ENCODE measurements at places on chromosomes 12 and 14.

- peak; percentile 18 for DNase-seq
Observed at GRCh38 chr14:75470238-75470797, 42.5 kb downstream of the JDP2 start.

DNA sequence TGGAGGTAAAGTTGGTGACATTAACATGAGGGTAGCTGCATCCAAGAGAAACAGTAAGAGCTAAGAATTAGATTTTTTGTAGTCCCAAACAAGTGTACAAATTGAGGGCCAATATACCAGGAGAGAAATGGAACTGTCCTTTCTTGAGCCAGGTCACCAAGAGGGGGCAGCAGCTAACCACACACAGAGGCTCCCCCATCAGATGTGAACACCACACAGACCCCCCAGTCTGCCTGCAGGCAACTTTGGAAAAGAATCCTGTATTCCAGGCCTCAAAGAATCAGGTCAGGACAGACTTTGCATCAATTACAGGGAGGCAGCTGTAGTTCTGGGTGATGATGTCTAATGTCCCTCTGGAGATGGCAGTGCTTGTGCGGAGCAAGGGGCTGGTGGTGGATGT lies 77.9 kb downstream of the SPTB start:
- no peak for DNase-seq

GRCh38 chr12:19482551-19483109 lies 43.3 kb downstream of the AEBP2 start:
- DNase-seq: no peak

GRCh38 chr12:26001530-26001929 lies 43.0 kb downstream of the RASSF8 start:
- DNase-seq: no peak

DNA sequence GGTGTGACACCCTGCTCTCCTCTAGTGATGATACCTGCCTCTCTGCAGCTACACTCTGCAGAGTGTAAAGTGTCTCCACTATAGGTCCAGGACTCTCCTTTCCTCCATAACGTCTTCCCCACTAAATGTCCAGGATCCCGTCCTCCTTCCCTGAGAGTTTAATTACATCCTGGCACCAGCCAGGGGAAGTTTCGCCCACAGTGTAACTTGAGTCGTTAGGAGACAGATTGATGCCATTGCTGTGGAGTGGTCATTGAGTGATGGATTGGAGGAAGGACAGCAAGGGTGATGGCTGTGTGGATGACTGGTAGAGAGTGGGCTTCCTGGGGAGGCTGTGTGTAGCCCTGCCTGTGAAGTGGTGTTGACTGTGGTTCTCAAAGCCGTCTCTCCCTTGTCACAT lies 84.0 kb upstream of the TMEM132D start:
- no peak for DNase-seq

GRCh38 chr14:95195031-95195430 lies 37.7 kb upstream of the DICER1 start:
- DNase-seq: no peak

DNA sequence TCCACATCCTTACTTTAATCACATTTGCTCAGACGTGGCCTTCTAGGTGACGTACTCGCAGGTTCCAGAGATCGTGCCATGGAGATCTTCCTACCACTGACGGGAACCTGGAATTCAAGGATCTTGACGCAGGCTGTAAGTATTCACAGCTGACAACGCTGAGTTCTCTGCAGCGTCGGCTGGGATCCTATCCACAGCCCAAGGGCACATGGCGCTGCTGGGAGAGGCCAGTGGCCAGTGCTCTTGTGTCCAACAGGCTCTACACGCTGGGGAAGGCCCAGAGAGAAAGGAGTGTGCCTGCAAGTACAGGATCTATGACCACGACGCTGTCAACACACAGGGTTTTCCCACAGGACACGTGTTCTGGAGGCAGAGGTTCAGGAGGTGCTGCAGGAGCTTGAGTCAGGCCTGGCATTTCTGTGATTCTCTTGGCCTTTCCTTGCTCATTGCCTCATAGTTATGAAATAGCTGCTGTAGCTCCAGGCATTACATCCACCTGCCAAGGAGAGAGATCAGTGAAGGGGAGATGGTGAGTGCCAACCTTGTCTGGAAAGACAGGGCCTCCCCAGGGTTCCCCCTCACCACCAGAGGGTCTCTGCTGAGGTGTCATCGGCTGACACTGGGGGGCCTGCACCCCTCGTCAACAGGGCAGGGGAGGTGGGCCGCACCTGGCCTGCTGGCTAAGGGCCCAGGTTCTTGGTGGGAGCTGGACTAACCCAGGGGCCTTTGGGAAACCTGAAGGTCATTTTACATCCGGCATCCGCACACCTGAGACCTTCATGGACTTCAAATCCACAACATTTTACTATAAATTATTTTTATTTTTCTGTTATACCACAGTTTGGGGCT lies 21.3 kb downstream of the LRCOL1 start:
- no peak for DNase-seq

DNA sequence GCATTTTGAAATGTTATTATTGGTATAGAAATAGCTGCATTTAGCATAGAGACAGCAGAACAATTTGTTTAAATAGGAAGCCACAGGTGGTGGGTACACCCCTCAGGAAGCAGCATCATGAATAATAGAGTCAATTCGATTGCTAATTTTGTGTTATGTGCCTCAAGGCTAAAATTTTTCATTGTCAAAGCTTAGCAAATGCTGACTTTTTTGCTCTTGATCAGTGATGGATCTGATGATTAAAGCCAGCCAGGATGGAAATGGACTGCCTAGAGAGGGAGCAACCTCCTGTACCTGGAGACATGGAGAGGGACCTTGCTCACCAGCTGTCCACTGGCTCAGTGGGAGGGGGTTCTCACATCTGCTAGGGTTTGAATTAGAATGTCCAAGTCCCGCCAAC lies 4.5 kb upstream of the KRT8 start:
- no peak for DNase-seq

GRCh38 chr12:99910342-99910741 lies 74.4 kb downstream of the ANKS1B start:
- no peak for DNase-seq

DNA sequence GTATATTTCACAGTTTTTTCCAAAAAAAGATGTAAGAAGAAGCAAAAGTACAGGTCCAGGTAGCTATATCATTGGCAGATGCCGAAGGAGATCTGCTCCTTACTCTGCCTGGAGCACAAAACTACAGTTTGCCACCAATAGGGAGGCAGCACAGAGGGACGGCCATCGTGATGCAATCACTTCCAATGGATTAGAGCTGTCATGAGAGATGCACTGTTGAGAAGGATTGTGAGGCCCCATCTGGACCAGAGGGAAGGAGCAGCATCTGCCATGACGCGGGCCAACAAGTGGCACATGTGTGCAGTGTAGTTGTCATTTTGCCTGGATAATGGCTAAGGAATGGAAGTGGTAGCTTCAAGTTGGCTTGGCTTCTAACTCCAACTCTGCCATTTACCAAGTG lies 318.8 kb upstream of the FKBP4 start:
- DNase-seq: no peak

- peak; percentile 64 for DNase-seq
Observed at GRCh38 chr14:73295198-73295796, 58.0 kb downstream of the PAPLN start.

GRCh38 chr14:69373104-69373503 lies 25.0 kb downstream of the ERH start:
- peak; percentile 40 for DNase-seq

- DNase-seq: peak; percentile 57
Observed at GRCh38 chr12:124655698-124656516, 88.5 kb upstream of the NCOR2 start.

- DNase-seq: no peak
Observed at GRCh38 chr12:52054231-52054832, 3.1 kb downstream of the NR4A1 start.

- DNase-seq: no peak
Observed at GRCh38 chr14:75262641-75263040, 16.0 kb upstream of the FOS start.

- no peak for DNase-seq
Observed at GRCh38 chr12:12786351-12786705, 869 bp downstream of the APOLD1 start.

DNA sequence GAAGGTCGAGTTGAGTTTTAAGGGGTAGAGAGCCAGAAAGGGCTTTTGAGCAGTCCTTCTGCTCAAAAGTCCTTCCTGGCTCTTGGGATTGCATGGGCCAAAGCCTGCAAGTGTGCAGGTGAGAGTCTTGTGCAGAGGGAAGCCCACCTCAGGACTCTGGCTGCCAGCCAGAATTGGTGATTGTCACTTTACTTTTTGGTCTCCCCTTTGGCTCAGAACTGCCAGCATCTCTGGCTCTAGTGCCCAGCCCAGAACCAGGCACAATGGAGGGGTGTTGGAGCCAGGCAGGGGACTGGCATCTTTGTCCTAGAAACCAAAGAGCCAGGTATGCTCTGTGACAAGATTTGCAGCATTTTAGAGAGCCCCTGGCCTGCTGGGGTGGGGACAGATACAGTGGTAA lies 23.5 kb downstream of the FAM222A start:
- no peak for DNase-seq

- DNase-seq: peak; percentile 70
Observed at GRCh38 chr12:98893126-98893674, 248.1 kb downstream of the APAF1 start.

- DNase-seq: no peak
Observed at GRCh38 chr14:60204104-60204842, 39.1 kb upstream of the DHRS7 start.

GRCh38 chr12:105761075-105761474 lies 377.7 kb downstream of the NUAK1 start:
- no peak for DNase-seq

GRCh38 chr14:103434868-103435442 lies 49.7 kb downstream of the MARK3 start:
- DNase-seq: no peak

- no peak for DNase-seq
Observed at GRCh38 chr12:71737197-71737596, 17.5 kb upstream of the RAB21 start.

DNA sequence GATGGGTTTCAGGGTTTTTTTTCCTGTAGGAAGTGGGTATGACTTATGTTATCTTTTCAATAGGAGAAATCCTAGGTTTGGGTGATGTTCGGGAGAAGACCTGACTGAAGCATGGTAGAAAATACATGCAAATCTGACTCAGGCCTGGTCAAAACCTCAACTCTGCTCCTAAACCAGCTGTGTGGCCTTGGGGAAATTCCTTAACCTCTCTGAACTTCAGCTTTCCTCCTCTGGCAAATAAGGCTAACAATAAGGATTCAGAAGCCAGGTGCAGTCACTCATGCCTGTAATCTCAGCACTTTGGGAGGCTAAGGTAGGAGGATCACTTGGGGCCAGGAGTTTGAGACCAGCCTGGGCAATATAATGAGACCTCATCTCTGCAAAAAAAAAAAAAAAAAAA lies 148.5 kb downstream of the PHETA1 start:
- DNase-seq: no peak

GRCh38 chr12:18888047-18888446 lies 150.1 kb downstream of the CAPZA3 start:
- DNase-seq: no peak

- DNase-seq: peak; percentile 35
Observed at GRCh38 chr12:53538209-53538689, 31.0 kb upstream of the NPFF start.

GRCh38 chr12:24045816-24046257 lies 96.4 kb upstream of the SOX5 start:
- no peak for DNase-seq

- DNase-seq: no peak
Observed at GRCh38 chr14:63453443-63453936, 89.7 kb downstream of the PPP2R5E start.

GRCh38 chr12:98211909-98212695 lies 303.3 kb upstream of the TMPO start:
- no peak for DNase-seq

DNA sequence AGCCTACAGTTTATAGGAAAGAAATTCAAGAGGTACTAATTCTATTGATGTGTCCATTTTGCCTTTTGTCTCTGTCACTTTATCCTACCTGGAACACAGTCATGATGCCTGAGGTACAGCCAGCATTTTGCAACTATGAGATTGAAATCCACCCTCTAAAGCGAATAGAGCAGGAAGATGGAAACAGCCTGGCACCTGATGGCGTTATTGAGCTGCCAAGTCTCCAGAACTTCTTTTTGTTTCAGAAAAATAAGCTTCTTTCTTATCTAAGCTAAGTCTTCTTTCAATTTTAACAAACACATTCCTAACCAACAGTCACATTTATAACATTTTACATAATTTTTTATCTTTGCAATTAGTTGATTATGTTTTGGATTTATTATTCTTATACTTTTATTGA lies 182.1 kb downstream of the PAWR start:
- no peak for DNase-seq

GRCh38 chr14:36512585-36513003 lies 7.4 kb downstream of the NKX2-1 start:
- DNase-seq: peak; percentile 75

- no peak for DNase-seq
Observed at GRCh38 chr12:25566202-25566949, 13.3 kb upstream of the LMNTD1 start.

DNA sequence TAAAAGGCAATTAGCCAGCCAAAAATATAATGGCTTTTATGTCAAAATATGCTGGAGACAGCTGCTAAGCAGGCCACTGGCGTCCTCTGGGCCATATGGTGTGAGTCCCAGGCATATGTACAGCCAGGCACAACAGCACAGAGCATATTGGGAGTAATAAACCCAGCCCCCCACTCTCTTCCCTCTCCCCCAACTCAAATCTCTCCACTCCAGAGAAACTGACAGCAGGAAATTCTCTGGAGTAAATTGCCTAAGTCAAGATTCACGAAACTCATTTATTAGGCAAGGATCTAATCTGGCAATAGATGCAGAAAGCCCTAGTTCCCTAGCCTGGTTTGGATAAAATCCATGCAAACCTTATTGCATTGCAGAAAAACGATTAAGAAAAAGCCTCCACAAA lies 147.9 kb upstream of the SEL1L start:
- DNase-seq: peak; percentile 86

GRCh38 chr14:68747393-68747792 lies 45.5 kb downstream of the ZFP36L1 start:
- DNase-seq: no peak

- no peak for DNase-seq
Observed at GRCh38 chr14:29798811-29799210, 128.8 kb downstream of the PRKD1 start.

GRCh38 chr12:105967038-105967776 lies 171.5 kb downstream of the NUAK1 start:
- no peak for DNase-seq

- DNase-seq: peak; percentile 79
Observed at GRCh38 chr12:107402041-107403022, 283.3 kb upstream of the PWP1 start.

- peak; percentile 74 for DNase-seq
Observed at GRCh38 chr12:20588042-20588441, 107.1 kb upstream of the SLCO1C1 start.

GRCh38 chr14:72714094-72714493 lies 179.8 kb downstream of the DPF3 start:
- DNase-seq: no peak

- DNase-seq: peak; percentile 77
Observed at GRCh38 chr12:130137040-130138018, 24.9 kb upstream of the FZD10 start.

GRCh38 chr12:66653796-66654195 lies 25.1 kb downstream of the GRIP1 start:
- DNase-seq: no peak
